Motor neuron (in vitro differentiated cells): ENCODE measurements at places on chromosomes 7 and 10. TPM values are rescaled to one million over a fixed set of nuclear protein-coding genes. Genes with fewer than 3 reads are reported as not detected.

CEP55 gene
- total RNA-seq, result 21.1 and 23.1 TPM in 2 replicates

EIF5AL1 gene
- 0.66 and 0.78 TPM in 2 replicates for total RNA-seq

SLC16A12 gene
- total RNA-seq, result 14.7 and 15.8 TPM in 2 replicates

LEP gene
- 0.15 and 0.16 TPM in 2 replicates for total RNA-seq

PON1 gene
- not detected in 2 replicates for total RNA-seq

GRCh38 chr10:59672150-59672875, 37.3 kb downstream of the SLC16A9 start:
- ATAC-seq, result no peak

DNA sequence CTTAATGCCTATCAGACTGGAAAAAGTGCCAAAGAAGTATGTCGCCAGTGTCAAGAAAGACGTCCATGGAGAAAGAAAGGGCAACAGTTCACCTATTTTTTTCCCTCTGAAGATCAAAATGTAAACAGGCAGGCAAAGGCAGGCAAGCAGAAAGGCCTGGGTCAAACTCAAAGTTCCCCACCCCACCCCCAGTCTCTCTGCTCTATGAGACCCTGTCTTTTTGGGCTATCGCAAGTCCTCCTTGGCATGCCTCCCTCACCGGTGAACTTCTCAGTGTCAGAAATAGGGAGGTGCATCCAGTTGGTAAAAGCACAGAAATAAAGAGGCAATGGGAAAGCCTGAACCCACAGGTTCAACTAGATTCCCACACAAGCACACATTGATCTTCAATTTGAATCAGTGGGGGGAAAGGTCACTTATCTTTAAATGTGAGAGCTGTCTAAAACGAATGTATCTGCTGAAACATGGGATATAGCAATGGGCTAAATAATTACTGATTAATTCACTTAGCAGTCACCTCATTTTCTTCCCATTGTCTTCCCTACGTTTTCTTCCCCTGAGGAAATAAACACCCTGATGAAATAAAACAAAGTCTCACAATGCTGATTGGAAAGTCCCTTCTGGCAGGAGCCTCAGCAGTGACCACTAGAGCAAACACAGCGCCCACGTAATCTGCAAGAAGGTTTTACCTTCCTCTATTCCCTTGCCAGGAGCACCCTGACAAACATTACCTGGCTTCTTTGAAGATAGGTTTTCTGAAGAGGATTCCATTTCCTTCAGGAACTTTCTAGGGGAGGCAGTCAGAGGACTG, 31.1 kb downstream of the JAZF1 start:
- no peak for ATAC-seq

IKZF1 gene
- 0.09 and 2.2 TPM in 2 replicates for total RNA-seq

OPN4 gene
- 0.13 and 0.35 TPM in 2 replicates for total RNA-seq

CTAGE4 gene
- 0.14 and 0.25 TPM in 2 replicates for total RNA-seq

DNA sequence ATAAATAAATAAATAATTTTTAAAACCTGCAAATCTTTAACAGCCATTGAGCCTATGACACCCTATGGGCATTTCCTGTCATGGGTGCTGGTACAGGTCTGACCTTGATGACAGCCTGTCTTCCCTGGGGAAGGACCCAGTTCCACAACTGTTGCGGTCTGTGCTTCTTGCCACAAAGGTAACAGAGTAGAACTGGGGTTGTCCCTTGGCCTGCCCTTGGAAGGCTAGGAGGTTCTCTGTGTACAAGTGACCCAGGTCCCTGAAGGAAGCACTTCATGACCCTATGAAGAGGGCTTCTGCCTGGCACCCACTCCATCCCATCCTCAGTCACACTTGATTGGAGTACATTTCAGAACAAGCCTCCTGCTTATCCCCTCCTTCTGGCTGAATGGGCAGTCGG, 66.9 kb downstream of the OGDH start:
- ATAC-seq, result no peak

DNA sequence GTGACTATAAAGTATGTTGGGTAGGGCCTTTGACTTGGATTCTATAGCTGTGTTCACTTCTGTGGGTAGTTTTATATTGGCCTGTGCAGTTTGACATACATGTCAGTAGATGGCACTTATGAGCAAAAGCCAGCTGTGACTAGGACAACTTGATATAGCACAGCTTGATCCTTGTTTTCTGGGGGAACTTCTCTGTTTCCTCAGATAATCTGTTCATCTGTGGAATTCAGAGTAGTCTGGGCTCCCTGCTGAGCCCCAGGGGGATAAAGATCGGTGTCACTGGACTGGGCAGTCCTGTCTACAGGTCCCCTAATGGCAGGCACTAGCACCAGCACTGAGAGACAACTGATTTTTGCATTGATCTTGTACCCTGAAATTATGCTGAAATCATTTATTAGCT, 25.4 kb downstream of the CYP2C9 start:
- ATAC-seq, result peak; percentile 93

- no peak for ATAC-seq
These were observed 51.3 kb upstream of the LRGUK start for GRCh38 chr7:134075799-134076198.

VPS37D gene
- total RNA-seq, result 14.4 and 17.3 TPM in 2 replicates

DNA sequence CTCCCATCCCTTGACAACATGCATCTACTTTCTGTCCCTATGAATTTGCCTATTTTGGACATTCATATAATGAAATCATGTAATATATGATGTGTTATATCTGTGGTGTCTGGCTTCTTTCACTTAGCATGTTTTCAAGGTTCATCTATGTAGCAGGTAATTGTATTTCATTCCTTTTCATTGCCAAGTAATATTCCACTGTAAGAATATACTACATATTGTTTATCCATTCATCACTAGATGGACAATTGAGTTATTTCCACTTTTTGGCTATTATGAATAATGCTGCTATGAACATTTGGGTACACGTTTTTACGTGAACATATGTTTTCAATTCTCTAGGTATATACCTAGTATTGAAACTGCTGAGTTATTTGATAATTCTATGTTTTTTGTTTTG, 238.2 kb downstream of the PTEN start:
- no peak for ATAC-seq

CLEC2L gene
- total RNA-seq, result 0.54 and 0.63 TPM in 2 replicates

DNA sequence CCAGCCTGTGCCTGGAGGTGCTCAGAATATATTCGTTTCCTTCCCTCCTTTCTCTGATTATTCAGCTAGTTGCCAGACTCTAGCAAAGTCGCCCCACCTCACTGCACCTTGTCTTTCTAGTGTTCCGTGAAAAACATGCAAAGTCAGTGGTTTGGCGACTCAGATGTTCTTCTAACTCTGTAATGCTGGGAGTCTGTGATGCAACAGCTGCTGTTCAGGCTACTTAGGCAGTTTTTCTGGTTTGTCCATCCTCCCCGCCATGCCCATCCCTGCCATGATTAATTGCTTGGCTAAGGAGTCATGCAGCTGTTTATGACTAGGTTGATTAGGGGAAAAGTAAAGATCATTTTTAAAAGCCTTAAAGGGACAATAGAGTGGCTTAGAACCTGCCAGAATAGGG, 99.4 kb downstream of the MTPN start:
- ATAC-seq, result no peak

DNA sequence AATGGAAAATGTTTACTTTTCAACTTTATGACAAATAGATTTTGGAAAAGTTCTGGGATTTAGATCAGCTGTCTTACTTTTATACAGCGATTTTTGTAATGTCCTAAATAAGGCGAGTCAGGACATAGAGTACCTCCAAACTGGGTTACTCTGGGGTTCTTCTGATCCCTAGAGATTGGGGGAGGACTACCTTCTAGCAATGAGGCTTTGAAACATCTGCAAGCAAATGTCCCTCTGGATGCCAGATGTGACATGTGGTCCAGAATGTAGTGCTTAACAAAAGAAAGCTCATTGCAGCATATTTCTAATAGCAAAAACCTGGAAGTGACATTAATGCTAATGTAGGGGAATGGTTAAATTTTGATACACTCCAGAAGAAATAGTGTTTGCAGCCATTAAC, 36.1 kb downstream of the ABRAXAS2 start:
- no peak for ATAC-seq

ACTL6B gene
- total RNA-seq, result 0.81 TPM in 1 of 2 replicates, not detected in the other

GRCh38 chr7:87886875-87887274, 10.6 kb downstream of the DBF4 start:
- no peak for ATAC-seq

GRCh38 chr7:100887516-100888290, 1.8 kb downstream of the UFSP1 start:
- ATAC-seq, result no peak

- ATAC-seq, result no peak
These were observed 37.4 kb downstream of the WIPF3 start for GRCh38 chr7:29843726-29844125.

H2AZ2 gene
- 155 and 162 TPM in 2 replicates for total RNA-seq

GRCh38 chr7:69922026-69922803, 323.9 kb downstream of the AUTS2 start:
- no peak for ATAC-seq

DNA sequence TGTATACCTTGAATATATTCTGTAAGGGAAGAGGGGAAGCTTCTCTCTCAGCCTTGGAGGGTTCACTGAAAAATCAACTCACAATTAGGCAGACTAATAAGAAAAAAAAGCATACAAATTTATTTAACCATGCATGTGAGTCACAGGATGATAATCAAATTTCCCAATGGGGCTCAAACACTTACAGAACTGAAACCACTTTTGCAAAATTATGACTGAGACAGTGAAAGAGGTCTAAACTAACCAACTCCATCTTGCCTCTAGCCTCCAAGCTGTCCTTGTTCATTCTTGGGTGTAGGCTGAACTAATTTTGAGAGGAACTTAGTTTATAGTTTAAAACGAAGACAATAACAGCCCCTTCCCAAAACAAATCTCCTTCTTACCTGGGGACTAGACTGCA, 618.3 kb upstream of the AUTS2 start:
- ATAC-seq, result no peak

DNA sequence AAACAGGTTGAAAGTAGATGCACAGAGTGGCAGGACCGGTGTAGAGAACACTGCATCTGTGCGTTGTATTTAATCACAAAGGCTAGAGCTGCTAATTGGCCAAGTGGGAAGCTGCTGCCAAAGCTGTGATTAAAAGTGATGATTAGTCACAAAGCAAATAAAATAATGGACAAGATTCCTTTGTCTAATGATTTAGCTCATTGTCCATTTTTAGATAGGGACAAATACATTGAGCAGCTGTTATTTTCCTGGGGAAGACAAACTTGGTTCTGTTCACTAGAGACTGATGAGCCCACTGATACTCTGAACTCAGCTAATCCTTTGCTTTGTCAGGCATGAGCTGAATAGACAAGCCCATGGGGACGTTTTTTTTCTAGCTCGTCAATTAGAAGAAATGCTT, 19.7 kb downstream of the UBE3C start:
- no peak for ATAC-seq

GRCh38 chr10:129704786-129705525, 237.9 kb downstream of the MGMT start:
- ATAC-seq, result no peak

GRCh38 chr7:43873300-43873699, 4.0 kb upstream of the MRPS24 start:
- no peak for ATAC-seq

INPP5F gene
- total RNA-seq, result 119 and 125 TPM in 2 replicates

- ATAC-seq, result no peak
These were observed 142.4 kb upstream of the MEOX2 start for GRCh38 chr7:15828881-15829280.

DNA sequence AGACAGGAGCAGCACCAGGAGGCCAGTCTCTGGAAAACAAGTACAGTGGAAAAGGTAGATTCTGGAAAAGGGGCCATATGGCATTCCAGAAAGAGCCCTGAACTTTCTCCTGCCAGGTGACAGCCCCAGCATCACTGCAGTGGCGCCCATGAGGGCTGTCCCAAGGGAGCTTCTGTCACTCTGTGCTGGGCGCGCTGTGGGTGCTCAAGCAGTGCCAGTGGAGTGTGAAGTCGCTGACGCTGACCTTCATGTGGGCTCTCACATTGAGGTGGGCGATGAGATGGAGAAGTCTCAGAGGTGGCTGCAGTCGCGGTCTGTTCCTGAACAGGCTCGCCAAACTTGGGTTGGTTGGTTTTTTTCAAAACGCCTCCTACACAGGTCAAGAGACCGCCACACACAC, 38.2 kb downstream of the FKBP6 start:
- no peak for ATAC-seq

DNA sequence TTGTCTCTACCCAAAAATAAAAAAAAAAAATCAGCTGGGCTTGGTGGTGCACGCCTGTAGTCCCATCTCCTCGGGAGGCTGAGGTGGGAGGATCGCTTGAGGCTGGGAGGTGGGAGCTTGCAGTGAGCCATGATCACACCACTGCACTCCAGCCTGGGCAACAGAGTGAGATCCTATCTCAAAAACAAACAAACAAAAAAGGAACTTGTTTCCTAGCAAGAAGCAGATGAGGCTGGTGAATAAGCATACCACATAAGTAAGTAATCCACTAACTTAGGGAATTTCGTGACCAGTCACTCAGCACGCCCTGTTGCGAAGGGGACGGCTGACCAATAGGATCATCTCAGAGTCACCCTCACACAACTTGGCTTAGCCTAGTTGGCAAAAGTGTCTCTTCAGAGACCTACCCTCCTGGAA, 64.6 kb downstream of the CUX1 start:
- peak; percentile 28 for ATAC-seq

- no peak for ATAC-seq
These were observed 235.8 kb upstream of the IGFBP3 start for GRCh38 chr7:46156853-46157252.

GRCh38 chr7:78014401-78014800, 215.8 kb downstream of the PHTF2 start:
- ATAC-seq, result no peak

- ATAC-seq, result no peak
These were observed 1.4 kb downstream of the C10orf71 start for GRCh38 chr10:49300140-49300974.

GRCh38 chr10:64142395-64142794, 621.2 kb downstream of the REEP3 start:
- ATAC-seq, result no peak

- no peak for ATAC-seq
These were observed 5.7 kb upstream of the ZYX start for GRCh38 chr7:143375298-143376034.

- ATAC-seq, result no peak
These were observed 95.7 kb downstream of the SLIT1 start for GRCh38 chr10:97090035-97090434.

GRCh38 chr10:128626397-128627000, 500.3 kb upstream of the MKI67 start:
- no peak for ATAC-seq
